ENCODE measurements at places on chromosomes 5 and 9.
A peak's percentile ranks its signal among the peaks of the same experiment; 100 is the strongest.

- no peak for DNase-seq
Measured at GRCh38 chr9:108138516-108138915, 648.9 kb upstream of the KLF4 start.

DNA sequence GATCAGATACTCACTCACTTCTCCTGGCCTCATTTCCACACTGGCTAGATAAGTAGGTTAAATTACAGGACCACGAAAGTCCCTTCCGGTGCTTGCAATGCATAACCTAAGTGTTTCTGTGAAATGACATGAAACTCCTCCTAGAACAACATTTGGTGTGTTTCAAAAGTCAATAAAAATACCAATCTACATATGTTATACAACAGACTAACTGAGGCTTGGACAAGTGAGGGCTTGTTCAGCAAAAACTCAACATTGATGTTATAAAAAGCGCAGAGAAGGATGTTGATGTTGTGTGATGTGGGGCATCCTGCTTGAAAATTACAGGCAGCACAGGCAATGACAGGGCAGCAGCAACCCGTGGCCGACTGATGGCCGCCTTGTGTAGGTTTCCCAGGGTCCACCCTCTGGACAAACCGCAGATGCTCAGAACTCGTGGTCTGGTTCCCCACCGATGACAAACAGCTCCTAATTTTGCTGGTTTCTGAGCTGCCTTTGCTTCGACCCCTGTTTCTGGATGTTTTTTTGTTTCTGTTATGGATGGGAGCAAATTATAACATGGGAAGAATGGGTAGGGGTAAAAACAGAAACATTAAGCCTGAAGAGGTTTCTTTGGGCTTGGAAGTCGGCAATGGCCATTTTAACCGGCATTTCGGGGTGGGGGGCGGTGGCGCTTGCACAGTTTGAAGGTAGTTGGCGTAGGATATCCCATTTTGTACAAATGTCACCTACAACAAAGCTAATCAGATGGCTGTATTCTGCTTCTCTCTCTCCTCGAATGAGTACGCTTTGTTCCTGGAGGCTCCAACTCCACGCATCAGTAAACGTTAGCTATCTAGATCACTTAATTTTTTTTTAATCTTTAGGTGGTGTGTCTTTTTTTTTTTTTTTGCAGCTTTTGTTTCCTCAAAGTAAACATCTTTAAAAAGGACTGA, 116.1 kb downstream of the PDZD2 start:
- no peak for DNase-seq

DNA sequence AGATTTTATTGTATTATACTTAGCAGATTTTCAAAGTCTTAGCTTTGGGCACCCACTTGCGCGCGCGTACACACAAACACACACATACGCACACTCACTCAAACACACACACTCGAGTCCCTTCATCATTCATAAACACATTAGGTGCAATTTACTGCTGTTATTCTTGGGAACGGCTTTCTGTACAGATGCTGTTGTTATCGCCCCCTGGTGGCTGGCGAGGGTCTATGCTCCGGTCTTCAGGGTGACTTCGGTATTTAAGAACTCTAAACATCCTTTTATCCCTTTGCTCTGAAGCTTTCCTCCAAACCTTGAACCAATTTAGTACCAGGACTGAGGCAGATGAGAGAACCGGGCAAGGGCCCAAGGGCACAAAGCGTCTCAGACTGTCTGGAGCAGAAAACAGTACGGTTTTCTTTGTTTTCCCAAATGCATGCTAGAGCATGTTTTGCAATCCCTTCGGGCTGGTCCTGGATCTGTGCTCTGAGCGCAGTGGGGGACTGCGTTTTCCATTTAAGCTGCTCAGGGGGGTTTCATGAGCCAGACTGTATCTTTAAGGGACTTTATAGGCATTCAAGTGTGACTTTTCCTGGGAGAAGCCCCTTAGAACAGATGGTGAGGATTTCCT, 1.7 kb upstream of the SLIT3 start:
- DNase-seq = peak; percentile 96

DNA sequence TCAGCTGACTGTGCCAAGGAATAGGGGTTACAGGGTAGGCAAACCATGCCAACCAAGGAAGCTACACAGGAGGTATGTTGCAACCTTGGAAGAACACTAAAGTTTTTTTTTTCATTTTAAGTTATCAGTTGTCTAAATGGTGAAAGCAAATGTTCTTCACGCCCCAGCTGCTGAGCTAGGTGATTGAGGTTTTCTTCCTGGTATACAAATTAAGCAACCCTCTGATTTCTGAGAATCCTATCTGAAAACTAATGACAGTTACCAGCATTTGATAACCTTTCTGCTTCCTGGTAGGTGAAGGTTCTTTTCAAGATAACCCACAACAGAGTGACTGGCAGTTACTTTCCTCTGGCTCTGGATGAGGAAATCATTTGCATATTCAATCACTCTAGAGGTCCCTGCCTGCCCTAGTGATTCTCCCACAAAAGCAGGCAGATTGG, 194.9 kb downstream of the ATP10B start:
- no peak for DNase-seq

- peak; percentile 64 for DNase-seq
Measured at GRCh38 chr9:107566611-107567061, 77.1 kb upstream of the KLF4 start.

GRCh38 chr9:123248630-123249029, 19.8 kb downstream of the STRBP start:
- no peak for DNase-seq

- DNase-seq = peak; percentile 50
Measured at GRCh38 chr5:122154491-122154890, 25.1 kb downstream of the ZNF474 start.

GRCh38 chr5:82358457-82358856, 80.3 kb upstream of the RPS23 start:
- DNase-seq = peak; percentile 94

GRCh38 chr5:474840-475661, 32.1 kb downstream of the EXOC3 start:
- DNase-seq = peak; percentile 9

DNA sequence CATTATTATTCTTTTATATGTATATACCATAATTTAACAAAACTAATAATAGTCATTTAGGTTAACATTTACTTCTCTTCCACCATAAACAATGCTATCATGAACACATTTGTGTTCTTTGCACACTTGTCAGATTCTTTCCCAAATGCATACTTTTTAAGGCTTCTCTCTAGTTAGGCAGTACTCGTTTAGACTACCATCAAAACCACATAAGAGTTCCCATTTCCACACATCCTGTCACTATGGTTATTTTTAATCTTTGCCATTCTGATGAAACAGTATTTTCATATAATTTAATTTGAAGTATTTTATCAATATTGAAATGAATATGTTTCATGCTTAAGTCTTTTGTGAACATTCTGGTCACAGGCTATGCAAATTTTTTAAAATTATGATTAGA, 15.1 kb downstream of the DROSHA start:
- no peak for DNase-seq

- DNase-seq = no peak
Measured at GRCh38 chr9:93130861-93131481, 3.1 kb downstream of the NINJ1 start.

DNA sequence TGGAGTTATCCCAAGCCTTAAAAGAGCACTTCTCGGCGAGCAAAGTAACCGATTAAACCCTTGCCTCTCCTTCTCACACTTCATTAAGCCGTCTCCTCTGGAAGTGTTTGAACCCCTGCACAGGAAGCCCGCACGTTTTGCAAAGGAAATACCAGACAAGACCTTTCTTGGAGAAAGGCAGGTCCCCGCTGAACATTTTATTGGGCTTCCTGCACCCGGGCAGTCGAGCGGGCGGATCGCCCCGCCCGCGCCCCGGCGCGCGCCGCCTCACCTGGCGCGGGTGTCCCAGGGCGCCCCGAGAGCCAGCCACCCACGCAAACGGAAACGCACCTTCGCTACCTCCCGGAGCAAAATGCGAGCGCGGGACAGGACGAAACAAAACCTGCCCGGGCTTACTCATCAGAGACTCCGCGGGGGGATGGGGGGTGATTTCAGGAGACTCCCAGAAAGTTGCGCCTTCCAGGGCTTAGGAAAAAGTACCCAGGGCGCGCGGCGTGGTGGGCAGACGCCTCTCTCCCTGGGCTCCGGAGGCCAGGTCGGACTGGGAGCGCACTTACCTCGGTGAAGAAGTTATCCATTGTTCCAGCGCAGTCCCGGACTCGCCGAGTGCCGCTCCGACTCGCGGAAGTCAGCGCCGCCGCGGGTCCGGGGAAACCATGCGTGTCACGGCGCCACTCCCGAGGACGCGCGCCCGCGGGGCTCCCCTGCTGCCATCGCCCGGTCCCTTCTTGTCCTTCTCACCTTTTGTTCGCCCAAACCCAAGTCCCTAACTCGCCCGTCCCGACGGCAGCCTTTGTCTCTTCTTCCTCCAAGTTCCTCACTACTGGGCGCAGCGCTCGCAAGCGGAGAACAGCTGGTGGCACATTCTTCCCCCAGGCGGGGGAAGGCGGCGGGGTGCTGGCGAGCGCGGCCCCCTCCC, 598 bp downstream of the MYO10 start:
- no peak for DNase-seq

GRCh38 chr9:89721176-89721700, 116.4 kb downstream of the GADD45G start:
- no peak for DNase-seq

- DNase-seq = no peak
Measured at GRCh38 chr9:92763721-92764380, 782 bp downstream of the BICD2 start.

DNA sequence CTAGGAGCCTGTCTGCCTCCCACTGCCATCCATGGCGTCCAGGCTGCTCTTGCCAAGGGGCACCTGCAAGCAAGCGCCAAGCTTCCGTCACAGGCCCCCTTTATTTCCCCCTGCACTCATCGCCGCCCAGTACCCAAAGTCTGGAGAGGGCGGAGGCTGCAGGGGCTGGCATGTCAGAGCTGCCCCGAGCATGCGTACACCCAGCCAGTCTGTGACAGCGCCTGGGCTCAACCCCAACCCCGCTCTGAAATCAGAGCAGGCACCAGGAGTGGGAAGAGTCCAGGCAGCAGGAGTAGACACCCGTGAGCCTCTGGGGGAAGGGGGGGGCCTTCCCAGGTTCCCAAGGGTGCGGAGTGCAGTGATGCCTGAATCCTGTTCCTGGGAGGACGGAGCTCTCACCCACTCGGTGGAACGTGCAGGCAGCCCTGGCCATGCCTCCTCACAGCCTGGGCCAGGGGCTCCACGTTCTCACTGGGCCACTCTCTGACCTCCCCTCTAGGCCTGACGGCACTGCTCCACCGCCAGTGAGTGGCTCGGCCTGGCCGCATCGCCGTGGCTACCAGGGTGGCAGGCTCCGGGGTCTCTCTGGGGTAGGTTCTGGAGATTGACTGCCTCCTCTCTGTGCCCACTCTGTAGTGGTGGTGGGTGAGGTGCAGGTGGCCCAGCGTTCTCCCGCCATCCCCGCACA, 469.0 kb downstream of the CDH9 start:
- DNase-seq = no peak

GRCh38 chr5:135481387-135481786, 29.2 kb upstream of the TIFAB start:
- no peak for DNase-seq

DNA sequence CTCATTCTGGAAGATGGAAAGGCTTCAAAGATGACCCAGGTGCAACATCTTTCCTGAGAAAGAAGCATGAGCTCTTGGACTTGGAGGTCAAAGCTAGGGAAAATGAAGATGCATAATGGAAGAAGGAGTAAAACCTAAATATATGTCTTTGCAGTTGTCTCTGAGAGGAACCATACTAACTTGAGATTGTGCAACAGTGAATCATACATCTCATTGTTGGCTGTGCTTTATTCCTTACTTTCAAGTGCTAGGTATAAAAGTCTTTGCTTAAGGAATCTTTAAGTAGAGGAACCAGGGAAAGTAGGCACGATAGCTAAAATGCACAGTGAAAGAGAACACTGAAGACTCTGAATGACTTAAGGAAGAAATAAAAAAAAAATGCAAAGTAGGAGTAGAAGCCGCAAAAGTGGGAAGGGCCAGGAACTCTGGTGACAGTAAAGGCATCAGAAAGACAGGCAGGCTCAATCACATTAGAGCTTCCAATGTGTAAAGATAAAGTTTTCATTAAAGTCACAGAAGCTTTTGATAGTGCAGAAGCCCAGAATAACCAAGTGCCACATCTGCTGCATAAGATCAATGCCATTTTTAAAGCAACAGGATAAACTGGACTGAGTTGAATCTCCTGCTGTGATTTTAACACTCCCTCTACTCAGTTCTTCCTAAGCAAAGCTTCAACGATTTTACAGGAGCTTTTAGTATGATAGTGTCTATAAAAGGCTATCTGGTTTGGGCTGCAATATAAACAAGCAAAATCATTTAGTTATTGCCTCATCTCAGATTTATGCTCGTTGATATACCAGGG, 432.3 kb upstream of the EDIL3 start:
- DNase-seq = no peak

- no peak for DNase-seq
Measured at GRCh38 chr9:130639124-130639765, 25.1 kb upstream of the PRDM12 start.

- no peak for DNase-seq
Measured at GRCh38 chr9:126752376-126752775, 52.5 kb upstream of the ZBTB43 start.

GRCh38 chr9:114827641-114828302, 21.9 kb upstream of the TNFSF15 start:
- no peak for DNase-seq

DNA sequence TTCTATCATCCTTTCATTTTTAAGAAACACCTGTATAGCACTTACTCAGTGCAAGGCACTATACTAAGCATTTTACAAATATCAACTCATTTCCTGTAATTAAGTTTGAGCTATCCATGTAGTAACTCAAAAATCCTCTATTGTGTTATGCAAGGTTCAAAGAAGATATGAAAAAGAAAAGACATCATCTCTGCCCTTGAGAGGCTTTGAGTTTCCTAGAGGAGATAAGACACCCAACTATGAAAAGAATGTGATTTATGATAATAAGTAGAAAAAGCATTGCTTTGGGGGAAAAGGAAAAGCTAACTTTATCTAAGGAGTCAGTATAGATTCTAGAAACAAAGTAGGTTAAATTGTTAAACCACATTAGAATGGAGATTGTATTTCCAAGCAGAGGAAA, 14.2 kb upstream of the ZNF608 start:
- DNase-seq = no peak

DNA sequence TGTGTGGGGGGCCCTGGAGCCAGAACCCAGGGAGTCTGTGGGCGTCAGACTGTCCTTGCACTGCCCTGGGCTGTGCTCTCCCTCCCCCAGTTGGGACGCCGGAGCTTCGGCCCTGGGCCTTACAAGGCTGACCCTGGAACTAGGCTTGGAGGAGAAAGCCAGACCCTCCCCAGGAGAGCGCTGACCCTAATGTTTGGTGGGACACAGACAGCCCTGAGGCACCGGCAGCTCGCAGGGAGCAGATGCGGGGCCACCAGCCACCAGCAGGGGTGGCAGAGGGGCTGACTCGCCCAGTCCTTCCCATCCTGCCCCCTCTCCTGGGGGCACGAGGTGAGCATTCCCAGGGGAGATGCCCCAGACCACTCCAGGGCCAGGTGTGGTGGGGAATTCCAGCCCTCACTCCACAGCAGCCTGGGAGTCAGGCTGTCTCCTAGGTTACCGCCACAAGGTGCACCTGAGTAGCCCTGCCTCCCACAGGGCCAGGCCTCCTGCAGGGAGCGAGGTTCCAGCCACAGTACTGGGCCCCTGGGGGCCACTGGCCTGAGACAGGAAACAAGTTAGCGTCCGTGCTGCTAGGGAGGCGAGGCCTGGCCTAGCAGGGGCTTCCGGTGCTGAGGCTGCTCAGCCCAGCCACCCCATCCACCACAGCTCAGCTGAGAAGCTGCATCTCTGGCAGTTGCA, 134.6 kb downstream of the OLFM1 start:
- no peak for DNase-seq
